ENCODE measurements at places on chromosomes 16 and 17. TPM values are rescaled to one million over a fixed set of nuclear protein-coding genes. Genes with fewer than 3 reads are reported as not detected.

The RPS15A gene
- 3,755 TPM for total RNA-seq

DNA sequence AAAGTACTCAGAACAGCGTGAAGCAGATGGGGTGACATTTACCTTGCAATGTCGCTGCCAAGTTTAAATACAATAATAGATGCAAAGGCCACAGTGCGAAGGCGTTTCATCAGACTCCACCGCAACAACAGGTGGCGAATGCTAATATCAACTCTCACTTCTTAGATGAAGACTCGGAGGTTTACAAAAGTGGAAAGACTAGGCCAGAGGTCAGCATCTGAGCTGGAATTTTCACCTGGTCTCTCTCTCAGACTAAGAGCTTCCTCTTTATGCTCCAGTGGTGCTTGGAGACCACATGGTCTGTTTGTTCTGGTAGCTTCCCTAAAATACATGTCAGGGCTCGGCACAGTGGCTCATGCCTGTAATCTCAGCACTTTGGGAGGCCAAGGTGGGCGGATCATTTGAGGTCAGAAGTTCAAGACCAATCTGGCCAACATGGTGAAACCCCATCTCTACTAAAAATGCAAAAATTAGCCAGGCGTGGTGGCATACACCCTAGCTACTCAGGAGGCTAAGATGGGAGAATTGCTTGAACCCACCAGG is 169.1 kb downstream of the XYLT1 start:
- no peak for DNase-seq

DNA sequence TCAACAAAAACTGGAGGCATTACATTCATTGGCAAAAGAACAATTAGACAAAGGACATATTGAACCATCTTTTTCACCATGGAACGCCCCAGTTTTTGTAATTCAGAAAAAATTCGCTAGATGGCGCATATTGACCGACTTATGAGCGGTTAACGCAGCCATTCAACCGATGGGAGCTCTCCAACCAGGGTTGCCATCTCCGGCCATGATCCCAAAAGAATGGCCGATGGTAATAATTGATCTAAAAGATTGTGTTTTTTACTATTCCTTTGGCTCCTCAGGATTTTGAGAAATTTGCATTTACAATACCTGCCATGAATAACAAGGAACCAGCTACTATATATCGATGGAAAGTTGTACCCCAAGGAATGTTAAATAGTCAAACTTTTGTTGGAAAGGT is 21.4 kb downstream of the ALOX15B start:
- peak; percentile 45 for DNase-seq

The SYT17 gene
- not detected for total RNA-seq

DNA sequence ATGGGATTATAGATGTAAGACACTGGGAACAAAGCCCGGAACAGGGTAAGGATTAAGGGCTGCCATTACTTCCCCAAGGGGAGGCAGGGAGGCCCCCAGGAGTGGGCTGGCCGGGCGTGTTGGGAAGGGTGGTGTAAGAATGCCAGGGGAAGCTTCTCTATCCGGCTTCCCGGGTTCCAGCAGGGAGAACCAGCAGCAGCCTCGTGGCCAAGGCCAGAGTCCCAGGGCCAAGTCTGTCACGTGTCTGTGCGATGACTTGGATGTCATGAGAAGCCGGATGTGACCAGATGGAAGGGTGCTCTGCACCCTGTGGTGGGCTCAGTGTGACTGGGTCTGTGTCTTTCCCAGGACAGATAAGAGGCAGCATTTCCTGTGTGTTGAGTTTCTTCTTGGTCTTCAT is 52.1 kb downstream of the SCNN1B start:
- DNase-seq, result no peak

The HSD17B2 gene
- not detected for total RNA-seq

- DNase-seq, result no peak
Observed at GRCh38 chr17:20952183-20952582, 90.6 kb downstream of the USP22 start.

The CDK5R1 gene
- total RNA-seq, result 5.6 TPM

DNA sequence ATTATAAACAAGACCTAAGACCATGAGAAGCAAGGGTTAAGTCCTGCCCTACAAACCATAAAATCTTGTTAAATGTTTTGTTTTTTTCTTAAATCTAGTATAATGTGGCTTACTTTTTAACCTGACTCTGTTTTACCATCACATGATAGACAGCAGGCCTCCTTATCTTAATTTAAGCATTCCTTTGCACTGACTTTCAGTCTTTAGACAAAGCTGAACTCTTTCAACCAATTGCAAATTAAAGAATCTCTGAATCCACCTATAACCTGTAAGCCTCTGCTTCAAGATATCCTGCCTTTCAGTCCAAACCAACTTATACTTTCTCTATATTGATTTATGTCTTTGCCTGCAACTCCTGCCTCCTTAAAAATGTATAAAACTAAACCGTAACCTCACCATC is 478.5 kb downstream of the GRIN2A start:
- DNase-seq, result no peak

The ITGB4 gene
- total RNA-seq, result 2.3 TPM

The LUC7L3 gene
- 96.1 TPM for total RNA-seq

The PLLP gene
- total RNA-seq, result 1.1 TPM

The KRTAP3-1 gene
- total RNA-seq, result not detected

- DNase-seq, result no peak
Observed at GRCh38 chr17:47315451-47316266, 8.1 kb upstream of the EFCAB13 start.

The ITGB3 gene
- not detected for total RNA-seq

The FTO gene
- total RNA-seq, result 30.4 TPM

DNA sequence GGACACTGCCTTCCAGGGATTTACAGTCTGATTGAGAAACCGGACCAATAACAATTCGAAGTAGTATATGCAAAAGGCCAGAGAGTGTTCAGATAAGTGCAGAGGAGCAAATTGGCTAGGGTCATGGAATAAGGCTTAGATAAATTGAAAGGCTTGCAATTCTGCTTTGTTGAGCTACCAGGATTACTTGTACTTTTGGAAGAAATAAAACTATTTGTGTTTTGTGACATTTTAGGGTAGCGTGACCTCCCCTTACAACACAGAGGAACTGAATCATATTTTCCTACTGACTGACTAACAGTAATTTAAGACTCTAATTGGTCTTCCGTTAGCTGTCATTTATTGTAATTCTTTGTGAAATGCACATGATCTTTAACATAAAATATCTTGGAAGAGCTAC is 104.7 kb downstream of the PITPNC1 start:
- no peak for DNase-seq

DNA sequence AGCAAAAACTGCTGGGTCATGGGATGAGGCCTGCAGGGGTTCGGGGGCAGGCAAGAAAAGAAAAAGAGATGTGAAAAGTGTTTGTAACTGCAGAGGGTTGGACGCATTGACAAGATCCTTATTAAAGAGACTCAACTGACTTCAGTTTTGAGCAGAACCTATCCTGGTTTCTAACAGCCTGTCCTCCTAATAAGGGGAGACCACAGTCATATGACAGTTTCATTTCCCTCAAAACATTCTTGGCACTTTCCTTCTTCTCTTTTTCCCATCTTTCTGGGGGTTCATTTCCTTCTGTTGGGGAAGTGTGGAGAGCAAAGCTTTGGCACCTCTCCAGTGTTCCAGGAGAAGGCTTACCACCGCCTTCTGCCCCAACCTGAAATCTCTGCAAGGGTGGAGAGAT is 118.5 kb downstream of the MAF start:
- no peak for DNase-seq

The CDYL2 gene
- 19.4 TPM for total RNA-seq

DNA sequence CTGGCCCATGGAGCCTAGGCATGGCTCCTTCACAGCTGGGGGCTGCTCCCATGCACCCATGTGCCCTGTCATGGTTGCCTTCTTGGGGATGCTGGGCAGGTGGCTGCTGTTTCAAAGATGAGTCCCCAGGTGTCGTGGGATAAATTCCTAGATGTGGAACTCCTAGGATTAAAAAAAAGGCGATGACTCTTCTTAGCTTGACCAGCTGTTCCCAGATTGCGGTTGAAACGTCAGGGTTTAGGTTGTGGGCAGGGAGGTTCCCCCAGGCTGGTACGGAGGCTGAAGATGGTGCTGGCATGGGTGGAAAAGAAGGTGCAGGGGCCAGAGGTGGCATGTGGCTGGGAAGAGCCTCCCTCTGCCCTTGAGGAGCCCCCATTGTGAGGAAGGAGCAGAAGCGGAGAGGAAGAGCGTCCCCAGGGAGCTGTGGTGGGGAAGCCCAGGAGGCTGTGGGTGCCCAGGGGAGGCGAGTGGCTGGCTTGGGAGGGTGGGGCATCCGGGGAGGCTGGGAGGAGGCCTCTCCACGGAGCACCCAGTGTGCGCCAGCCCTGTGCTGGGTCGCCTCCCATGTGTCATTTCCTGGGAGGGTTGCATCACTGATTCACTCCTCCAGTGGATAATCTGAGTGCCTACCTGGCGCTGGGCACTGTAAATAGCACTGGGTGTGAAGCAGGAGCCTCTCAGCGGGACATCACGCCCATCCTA is 7.5 kb upstream of the KCNJ12 start:
- no peak for DNase-seq

DNA sequence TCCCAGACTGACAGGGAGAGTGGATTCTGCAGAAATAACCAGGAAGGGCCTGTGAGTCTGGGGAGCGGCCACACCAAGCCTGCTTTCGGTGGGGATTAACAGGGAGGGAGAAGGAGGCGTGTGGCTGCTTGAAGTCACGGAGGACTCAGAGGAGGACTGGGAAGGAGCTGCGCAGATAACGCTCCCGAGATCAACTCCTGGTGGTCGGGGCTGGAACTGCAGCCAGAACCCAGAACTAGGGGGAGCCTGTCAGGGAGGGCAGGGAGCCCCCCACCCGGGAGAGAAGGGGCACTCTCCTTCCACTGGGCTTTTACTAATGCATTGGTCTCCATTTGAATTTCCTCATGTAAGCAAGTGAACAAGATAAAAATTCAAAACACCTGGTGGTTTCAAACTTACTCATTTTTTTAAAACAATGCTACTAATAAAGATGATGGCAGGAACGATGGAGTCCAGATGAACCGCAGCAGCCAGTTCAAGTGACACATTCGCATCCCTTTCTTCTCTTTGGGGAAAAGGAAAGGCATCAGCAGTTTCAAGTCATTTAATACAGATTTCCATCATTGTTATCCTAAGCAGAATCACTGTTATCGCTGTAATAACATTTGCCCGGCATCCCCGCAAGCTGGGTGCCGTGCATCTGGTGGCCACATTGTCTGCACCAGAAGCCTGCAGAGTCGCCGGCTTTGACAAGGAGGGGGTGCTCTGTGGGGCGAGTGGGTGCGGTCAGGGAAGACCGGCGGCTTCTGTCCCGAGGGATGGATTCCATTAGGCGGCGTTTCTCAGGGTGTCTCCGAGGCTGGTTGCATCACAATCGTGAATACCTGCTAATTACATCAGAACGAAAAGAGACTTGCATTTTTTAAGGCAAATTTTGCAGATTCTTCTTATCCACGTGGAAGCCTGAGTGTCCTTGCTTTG is 183.0 kb downstream of the FOXL1 start:
- DNase-seq, result peak; percentile 37

GRCh38 chr17:34435182-34435928 is 72.3 kb upstream of the CCL1 start:
- no peak for DNase-seq

The GLIS2 gene
- total RNA-seq, result not detected

DNA sequence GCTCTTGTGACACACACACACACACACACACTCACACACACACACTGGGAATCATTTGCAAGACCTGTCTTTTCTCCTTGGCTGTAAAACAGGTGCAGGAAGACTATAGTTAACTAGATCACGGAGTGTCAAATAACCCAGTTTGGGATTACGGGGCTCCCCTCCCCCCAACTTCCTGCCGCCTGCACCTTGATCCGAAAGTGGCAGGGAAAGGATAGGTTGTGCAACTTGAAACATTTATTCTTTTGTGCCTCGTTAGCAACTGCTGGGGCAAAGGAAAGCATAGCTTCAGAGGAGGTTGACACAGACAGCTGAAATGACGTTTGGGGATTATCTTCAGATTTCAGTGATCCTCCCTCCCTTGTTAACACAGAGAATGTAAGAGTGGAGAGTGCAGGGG is 149.5 kb downstream of the NTN1 start:
- DNase-seq, result no peak

The FAM20A gene
- total RNA-seq, result not detected

- no peak for DNase-seq
Observed at GRCh38 chr17:48625495-48626244, 488 bp downstream of the HOXB9 start.

The TMIGD1 gene
- total RNA-seq, result not detected

GRCh38 chr17:7932483-7932891 is 481 bp downstream of the CNTROB start:
- no peak for DNase-seq

GRCh38 chr17:81242421-81243332 is 3.6 kb downstream of the NDUFAF8 start:
- no peak for DNase-seq

- DNase-seq, result no peak
Observed at GRCh38 chr17:41784207-41784744, 2.2 kb downstream of the JUP start.

DNA sequence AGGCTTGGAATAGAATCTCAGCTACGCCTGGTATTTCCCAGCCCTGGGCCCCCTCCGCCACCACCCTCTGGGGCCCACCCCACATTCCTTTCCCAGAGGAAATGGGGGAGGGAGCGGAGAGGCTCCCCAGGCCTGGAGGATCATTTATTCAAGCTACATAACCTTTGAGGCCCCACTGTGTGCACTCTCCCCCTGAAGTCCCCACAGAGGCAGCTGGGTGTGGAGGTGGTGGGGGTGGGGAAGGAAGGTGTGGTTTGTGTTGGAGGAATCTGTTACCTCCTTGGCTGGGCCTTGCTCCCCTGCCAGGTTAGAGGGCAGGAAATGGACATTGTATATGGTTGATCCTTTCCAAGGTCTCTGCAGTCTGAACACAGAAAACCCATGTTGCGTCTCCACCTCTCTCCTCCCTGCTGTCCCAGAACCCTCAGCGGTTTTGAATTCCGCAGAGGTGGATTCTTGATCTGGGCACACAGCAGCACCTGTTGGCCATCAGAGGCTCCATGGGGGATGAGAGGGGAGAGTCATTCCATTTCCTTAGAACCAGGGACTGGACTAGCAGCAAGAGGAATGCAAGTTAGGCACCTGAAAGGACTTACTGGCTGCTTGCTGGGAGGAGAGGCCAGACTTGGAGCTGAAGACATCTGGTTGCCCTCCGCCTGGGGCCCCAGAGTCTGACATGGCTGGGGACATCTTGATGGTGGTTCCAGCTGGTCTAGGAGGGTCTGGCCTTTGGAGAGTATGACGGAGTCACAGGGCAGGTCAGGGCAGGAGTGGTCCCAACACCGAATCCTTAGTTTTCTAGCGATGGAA is 23.0 kb downstream of the ARHGAP23 start:
- DNase-seq, result no peak

DNA sequence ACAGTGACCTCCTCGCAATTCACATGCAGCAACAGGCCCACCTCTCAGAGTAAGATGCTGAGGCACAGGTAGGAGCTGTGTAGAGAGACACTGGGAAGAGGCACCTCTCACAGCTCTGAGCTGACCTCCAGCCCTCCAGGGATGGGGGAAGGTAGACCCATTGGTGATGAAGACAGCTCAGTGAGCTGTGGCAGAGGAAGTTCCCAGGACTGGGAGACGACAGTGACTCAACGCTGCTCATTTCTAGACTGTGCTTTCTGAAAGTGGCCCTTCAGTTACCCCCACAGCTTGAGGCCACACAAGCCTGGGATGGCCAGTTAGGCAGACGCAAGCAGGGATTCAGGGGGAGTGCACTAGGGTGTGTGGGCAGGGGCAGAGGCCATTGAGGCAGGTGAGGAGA is 2073.2 kb downstream of the TP53TG3F start:
- no peak for DNase-seq
